Stimulated activated CD4-positive, alpha-beta T cell treated with anti-CD3 and anti-CD28 coated beads, TNF-alpha, amount 100 ng/mL, for 1 hour (primary cell): ENCODE measurements at places on chromosomes 13 and 19.

- DNase-seq, result no peak
These were observed 70.0 kb downstream of the INSR start for GRCh38 chr19:7224209-7224686.

DNA sequence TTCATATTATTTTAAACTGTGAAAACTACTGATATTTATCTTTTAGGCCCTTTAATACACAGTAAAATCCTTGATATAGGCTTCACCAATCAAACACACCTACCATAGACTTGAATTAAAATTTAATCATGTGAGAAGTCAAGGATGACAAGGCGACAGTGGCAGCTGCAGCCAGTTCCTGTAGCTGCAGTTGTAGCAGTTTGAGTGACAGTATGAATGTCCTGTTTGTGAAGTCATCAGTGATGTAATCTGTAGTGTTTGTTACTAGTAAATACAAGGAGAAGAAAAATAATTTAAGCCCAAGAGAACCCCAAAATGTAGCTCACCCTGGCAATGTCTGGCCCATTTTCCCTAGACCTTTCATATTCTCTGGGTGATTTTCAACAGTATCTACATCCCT is 897.0 kb downstream of the SLITRK6 start:
- DNase-seq, result no peak

GRCh38 chr19:32646556-32646955 is 28.4 kb downstream of the ANKRD27 start:
- DNase-seq, result no peak

DNA sequence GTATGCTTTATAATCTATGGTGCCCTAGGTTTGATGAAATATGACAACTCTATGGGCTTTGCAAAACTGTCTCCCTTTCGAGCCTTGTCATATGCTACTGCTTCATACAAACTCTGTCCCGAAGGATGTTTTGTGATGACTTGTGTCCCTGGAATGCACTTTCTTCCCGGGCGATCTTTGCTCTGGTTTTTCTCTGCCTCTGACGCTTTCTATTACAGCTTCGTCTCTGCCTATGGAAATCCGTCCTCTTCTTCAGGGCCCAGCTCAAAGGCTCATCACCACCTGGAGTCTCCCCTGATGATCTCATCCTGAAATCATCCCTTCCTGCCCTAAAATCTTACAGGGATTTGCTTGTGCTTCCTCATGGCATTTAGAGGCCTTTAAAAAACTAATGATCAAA is 191.5 kb upstream of the KL start:
- DNase-seq, result no peak

GRCh38 chr19:39388657-39389056 is 2.2 kb downstream of the PAF1 start:
- DNase-seq, result no peak

- DNase-seq, result peak; percentile 20
These were observed 195.6 kb downstream of the GGACT start for GRCh38 chr13:100392709-100393630.

GRCh38 chr13:60790620-60791019 is 393.6 kb downstream of the TDRD3 start:
- no peak for DNase-seq
